ENCODE measurements at places on chromosomes 2 and 18.

DNA sequence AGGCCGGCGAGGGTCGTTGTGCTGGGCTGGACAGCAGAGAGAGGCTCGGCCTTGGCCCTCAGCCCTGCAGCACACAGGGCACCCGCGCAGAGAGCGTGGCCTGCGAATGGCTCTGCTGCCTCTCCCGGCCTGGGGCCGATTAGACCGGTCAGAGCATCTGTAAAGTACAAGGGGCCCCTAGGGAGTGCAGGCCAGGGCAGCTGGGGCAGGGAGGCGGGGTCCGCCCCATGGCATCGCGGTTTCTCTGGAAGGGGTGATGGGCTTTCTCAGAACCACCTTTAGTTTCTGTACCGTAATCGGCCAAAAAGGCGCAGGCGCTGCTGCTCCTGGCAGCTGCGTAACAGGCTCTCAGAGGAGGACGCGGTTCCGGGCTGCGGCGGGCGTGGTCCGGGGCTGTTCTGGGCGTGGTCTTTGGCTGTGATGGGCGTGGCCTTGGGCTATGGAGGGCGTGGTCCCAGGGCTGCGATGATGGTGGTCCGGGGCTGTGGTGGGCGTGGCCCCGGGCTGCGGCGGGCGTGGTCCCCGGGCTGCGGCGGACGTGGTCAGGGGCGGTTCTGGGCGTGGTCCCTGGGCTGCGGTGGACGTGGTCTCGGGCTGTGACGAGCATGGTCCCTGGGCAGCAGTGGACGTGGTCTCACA, 1.5 kb upstream of the GPR148 start:
- peak; percentile 82 for DNase-seq

GRCh38 chr2:33395655-33396249, 80.7 kb upstream of the RASGRP3 start:
- DNase-seq: peak; percentile 37

- no peak for DNase-seq
Measured at GRCh38 chr2:134167015-134167414, 86.9 kb upstream of the MGAT5 start.

- DNase-seq: no peak
Measured at GRCh38 chr18:58241026-58241679, 197.1 kb downstream of the NEDD4L start.

GRCh38 chr2:108444941-108445840, 3.8 kb upstream of the GCC2 start:
- no peak for DNase-seq

GRCh38 chr2:4551691-4552474, 848.5 kb downstream of the DCDC2C start:
- no peak for DNase-seq

DNA sequence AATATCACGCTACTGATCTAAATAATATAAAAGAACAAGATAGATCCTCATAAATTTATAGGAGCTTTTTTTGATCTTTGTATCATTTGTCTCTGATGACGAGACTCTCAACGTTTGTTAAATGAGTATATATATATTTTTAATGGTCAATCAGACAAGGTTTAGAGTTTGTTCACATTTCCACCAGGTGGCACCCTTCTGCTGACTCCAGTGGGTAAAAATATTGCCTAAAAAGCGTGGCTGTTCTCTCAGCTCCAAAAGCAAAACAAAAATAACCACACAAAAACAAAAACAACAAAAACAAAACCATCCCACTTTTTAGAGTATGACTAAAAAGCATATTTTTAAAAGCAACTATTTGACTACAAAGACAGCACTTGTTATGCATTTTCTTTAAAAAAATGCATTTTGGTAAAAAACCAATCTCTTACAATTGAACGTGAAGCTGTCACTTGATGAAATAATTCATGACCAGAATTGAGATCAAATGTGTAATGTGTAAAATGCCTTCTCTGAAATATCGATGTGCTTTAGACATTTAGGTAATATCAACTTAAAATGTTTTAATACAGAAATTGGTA, 723.2 kb downstream of the DPP10 start:
- peak; percentile 38 for DNase-seq

DNA sequence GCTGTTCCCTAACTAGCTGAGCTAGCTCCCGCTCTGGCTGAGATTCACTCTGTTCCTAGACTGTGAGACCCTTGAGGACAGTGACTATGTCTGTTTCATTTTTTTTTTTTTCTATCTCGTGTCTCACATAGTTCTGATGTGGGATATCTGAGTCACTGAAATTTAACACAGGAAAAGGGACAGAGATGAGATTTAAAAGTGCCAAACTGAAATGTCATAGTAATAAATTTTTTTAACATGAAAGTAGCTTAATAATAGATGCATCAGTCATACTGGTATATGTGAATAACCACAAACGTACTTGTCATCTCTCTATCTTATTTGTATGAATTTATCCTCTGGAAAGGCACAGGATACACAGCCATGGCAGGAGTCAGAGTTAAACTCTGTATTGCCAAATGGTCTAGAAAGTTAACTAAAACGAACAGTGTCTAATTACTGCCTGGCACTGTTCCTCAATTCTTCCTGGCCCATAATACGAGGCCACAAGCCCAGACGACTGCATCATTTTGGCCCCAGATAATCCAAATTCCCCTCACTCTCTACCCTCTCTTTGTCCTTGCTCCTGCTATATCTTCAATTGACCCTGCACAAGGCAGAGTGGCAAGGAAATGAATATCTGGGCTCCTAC, 87.5 kb downstream of the SATB2 start:
- DNase-seq: no peak

DNA sequence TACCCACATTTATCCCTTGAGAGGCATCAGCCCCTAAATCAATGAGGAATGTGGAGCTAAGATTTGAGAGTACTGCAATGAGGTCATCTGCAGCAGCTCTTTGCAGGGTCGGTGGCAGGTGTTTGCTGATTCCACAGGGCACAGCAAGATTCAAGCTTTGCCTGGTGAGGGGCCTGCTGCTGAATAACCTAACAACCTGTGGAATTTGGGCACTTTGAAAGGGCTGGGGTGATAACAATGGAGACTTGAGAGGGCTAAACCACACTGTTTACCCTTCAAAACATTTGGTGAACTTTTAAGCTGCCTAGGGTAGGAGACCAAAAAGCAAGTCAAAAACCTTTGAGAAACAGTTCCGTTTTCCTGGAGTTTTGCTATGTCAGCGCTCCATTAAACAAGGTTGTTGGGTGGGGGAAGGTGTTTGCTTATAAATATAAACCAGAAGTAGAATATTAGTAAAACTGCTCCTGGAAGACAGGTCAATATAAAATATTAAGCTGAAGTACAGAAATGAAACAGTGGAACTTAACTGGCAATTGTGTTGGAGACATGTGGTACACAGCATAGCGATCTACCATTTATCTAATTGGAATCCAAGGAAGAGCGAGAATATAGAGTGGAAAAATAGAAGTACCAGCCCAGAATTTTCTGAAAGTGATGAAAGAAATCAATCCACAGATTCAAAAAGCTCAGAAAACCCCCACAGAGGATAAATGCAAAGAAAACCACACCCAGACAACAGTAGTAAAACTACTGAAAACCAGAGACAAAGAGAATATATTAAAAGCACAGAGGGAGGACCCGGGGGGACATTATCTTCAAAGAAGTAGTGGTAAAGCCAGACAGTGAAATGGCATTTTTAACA, 15.7 kb downstream of the COPS8 start:
- DNase-seq: no peak

- DNase-seq: peak; percentile 56
Measured at GRCh38 chr2:100924520-100925451, 77.3 kb upstream of the RPL31 start.

DNA sequence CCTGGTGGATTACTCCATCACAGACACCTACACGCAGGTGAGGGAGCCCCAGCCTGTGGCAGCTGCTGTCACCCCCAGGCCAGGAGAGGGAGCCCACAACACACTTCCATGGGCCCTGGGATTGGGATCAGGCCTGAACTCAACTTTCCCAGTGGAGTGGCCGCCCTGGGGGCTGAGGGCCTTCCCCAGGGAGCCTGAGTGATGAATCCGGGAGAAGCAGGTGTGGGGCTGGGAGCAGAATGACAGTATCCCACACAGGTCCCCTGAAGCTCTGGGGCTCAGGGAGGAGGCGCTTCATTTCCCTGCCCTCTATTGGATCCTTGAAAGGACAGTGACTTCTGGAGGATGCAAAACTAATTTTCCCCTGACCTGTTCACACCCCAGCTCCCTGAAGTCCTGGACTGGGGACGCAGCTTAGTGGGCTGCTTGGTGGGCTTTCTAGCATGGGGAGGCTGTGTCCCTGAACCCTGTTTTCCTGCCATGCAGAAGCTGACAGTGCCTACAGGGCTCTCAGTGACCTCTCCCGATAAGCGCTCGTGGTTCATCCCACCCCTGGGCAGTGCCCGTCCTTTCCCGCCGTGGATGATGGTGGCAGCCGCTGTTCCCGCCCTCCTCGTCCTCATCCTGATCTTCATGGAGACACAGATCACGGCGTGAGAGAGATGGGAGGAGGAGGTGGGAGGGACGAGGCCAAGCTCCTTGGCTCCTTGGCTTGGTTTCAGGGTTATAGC, 11.0 kb downstream of the SLC4A3 start:
- DNase-seq: no peak

DNA sequence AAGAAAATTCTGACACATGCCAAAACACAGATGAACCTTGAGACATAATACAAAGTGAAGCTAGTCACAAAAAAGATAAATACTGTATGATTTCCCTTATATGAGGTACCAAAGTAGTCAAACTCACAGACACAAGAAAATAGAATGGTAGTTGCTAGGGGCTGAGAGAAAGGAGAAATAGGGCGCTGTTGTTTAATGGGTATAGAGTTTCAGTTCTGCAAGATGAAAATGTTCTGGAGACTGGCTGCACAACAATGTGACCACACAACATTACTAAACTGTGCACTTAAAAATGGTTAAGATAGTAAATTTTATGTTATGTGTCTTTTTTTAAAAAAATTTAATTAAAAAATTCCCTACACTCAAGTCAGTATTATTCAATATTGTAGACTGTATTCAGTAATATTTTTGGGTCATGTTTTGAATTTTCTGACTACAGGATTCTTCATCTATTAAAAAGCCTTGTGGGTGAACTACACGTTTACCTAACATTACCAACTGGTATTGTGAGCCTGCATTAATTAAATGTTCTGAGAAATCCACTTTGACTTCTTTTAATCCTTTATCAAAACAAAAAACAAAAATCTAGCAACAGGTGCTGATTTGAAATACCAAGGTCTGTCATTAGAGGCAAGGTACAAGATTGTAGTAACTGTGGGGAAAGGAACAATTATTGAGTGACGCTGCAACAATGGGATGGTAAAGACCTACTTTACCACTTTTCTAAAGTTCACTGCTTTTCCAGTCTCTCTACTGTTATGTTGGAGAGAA, 140.8 kb upstream of the ZFP36L2 start:
- DNase-seq: no peak

GRCh38 chr18:183769-184168, 25.4 kb downstream of the USP14 start:
- no peak for DNase-seq

- no peak for DNase-seq
Measured at GRCh38 chr2:194883711-194884110, 773.3 kb upstream of the SLC39A10 start.

- DNase-seq: no peak
Measured at GRCh38 chr2:174820361-174820760, 56.1 kb upstream of the CHRNA1 start.

DNA sequence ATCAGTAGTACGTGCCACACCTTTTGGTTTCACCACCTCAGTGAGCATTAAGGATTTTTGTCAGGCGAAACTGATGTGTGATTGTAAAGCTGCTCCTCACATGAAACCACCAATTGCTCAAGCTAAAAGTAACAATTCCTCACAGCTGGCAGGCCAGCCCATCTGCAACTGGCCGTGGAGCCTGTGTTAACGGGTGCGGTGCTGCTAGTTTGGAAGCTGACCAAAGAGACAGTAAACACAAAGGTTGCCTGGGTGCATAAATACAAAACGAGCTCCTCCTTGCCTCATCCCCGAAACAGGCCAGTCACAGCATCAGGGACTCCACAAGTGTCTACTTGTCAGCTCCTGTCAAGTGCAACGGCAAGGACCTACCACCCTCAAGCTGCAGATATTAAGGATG, 32.0 kb downstream of the LGALSL start:
- no peak for DNase-seq

DNA sequence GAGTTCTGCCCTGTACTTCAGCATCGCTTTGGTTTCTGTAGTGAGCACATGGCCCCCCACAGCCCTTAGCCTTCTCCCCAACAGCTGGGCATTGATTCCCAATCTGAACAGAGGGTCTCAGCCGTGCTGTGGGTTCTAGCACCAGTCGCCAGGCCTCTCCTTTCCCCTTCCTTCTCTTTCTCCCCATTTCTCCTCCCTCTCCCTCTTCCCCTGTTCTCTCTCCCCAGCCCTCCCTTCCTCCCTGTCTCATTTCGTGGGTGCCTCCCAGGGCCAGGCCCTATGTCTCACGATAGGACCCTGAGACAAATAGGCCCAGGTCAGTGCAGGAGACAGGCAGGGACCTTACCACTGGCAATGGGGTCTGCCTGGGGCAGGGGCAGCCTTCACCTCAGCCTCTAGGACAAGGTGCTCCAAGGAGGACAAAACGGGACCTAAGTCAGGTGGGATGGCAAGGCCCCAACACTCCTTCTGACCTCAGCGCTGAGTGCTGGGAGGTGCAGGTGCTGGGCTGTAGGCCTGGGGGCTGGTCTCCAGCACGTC, 143.4 kb upstream of the GPC1 start:
- DNase-seq: no peak

- no peak for DNase-seq
Measured at GRCh38 chr2:61597300-61598289, 59.4 kb upstream of the XPO1 start.

DNA sequence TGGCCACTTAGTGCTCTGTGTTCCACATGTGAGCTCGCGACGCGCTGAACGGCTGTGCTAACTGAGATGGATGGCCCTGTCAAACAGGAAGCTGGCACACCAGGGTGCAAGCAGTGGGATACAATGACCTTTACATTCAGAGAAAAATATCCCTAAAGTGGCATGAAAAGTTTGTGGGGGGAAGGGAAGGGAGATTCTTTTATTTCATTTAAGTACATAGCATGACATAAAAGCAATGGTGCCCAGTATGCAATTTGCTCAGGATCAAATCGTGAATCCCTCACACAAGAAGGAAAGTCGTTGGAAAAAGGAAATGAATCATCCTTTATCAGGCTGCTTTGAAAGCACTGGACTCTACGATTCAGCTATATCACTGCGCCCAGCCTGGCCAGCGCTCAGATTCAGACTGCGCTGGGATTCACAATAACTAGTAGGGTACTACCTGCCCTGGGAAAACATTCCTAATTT, 26.0 kb downstream of the SATB2 start:
- DNase-seq: no peak

DNA sequence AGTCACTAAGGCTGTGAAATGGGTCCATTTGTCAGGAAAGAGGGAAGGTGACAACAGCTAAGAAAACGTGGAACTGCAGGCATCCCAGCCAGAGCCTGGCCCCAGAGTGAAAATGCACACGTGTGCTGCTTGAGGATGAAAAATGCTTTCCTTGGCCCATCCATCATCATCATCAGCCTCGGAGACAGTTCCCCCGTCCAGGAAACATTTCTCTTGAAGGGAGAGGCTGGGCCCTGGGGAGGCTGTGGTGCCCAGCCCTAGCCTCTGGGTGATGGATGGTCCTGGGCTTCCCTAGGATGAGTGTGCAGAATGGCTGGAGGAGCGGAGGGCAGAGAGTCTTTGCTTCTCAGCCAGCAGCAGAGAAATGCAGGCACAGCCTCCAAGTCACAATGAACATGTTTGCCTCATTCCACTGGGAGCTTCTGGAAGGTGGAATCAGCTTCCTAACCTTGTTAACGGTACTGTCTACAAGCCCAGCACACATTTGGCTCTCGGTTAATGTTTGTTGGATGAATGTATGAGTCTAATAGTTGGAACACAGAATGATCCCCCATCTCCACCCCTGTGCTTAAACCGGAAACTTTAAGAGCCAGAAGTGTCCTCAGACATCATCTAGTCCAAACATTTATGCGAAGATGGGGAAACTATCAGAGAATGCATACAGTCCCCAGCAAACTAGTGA, 164.0 kb downstream of the RDH14 start:
- DNase-seq: no peak
